ENCODE measurements at places on chromosomes 2 and 18.

GRCh38 chr2:104051766-104052165, 802.1 kb upstream of the POU3F3 start:
- no peak for DNase-seq

DNA sequence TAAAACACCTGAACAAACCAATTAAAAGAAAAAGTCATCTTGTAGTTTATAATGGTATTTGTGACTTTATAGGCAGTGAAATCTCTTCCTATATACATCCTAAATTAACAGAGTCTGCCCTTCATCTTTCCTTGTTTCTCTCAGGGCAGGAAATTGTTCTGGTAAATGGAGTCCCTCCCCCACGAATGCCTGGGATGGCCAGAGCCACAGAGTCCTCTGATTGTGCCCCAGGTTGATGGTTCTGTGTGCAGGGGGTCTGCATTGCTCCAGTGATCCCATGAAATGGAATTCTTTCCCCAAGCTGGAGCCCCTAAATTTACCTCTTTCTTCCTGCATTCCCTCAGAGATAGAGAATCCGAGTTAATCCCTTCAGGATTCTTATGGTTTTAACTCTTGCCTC, 155.5 kb downstream of the MTX2 start:
- DNase-seq, result no peak

DNA sequence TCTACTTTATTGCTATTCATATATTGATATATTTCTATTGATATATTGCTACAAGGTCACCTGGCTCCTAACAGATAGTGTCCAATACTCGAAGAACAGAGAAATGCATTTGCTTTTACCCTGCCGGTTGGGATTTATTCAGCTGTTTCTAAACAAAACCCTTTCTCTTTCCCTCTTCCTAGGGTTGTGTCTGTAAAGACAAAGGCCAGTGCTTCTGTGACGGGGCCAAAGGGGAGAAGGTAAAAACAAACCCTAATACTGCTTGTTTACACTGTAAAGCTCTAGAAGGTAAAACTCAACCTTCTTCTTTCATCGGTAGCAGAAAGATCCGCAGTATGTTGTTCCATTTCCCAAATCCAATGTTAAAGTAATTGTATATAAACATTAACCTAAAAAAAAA, 73.4 kb downstream of the COL4A3 start:
- DNase-seq, result no peak

DNA sequence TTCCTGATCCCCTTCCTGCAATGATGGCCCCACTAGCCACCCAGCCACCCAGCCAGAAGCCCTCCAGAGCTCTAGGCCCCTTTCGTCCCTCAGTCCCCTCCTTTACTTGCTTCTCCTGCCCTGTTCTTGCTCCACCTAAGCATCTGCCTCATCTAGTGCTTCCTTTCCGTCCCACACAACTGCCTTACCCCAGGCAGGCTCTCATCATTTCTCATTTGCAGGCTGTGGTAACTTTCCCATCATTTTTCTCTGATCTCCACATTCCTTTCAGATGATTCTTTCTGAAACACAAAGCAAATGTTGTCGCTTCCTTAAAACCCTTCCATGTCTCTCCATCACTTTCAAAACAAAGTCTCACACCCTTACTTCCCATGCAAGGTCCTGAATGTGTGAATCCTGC, 459.8 kb downstream of the METTL4 start:
- DNase-seq, result no peak

GRCh38 chr2:99261242-99261641, 5.8 kb upstream of the LYG2 start:
- DNase-seq, result no peak

- DNase-seq, result no peak
These were observed 367.9 kb downstream of the TNS1 start for GRCh38 chr2:217634871-217635270.

DNA sequence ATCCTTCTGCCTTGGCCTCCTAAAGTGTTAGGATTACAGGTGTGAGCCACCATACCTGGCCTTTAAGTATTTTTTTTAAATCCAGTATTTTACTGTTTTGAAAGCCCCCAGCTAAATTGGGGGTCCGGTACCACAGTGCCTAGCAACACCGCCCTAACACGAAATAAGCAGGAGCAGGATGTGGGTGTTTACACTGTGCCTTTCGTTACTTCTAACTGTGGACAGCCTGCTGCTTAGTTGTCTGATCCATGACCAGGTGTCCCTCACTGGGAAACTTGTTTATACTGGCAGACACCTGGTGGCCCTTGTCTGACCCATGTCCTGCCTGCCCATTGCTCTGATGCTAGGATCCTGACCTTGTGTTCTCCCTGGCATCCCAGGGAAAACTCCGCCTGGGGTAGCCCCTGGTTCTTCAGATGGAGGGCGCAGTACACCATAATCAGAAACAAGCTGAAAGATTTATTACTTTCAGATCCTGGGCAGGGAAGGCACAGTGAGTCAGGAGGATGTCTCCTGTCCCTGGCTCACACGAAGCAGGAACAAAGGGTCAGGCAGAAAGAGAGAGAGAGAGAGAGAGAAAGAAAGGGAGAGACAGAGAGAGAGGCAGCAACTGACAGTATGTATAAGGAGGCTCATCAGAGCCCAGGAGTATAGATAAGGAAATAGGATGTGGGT, 55.7 kb downstream of the NCAPH start:
- DNase-seq, result no peak

GRCh38 chr2:200336980-200337615, 30.6 kb downstream of the SPATS2L start:
- no peak for DNase-seq

GRCh38 chr2:170396799-170397459, 219.0 kb downstream of the MYO3B start:
- DNase-seq, result no peak

- no peak for DNase-seq
These were observed 261.2 kb downstream of the TXNL1 start for GRCh38 chr18:56377231-56377630.

All from CD4-positive, alpha-beta T cell treated with Interleukin-1 beta for 1 hour (primary cell).